ENCODE measurements at places on chromosomes 4 and X. TPM values are rescaled to one million over a fixed set of nuclear protein-coding genes. Genes with fewer than 3 reads are reported as not detected.

Gene DIPK2B
- total RNA-seq, result not detected

Gene SEPSECS
- 9.7 TPM for total RNA-seq

Gene ARAF
- total RNA-seq, result 63.5 TPM

Gene TKTL1
- total RNA-seq, result not detected

Gene NPFFR2
- not detected for total RNA-seq

Gene TMSB15A
- not detected for total RNA-seq

Gene ANOS1
- total RNA-seq, result 0.05 TPM

Gene CXCL6
- total RNA-seq, result not detected

Gene FBXL5
- total RNA-seq, result 96.8 TPM

Gene ADH4
- total RNA-seq, result not detected

Gene CT45A8
- not detected for total RNA-seq

Gene SYTL5
- total RNA-seq, result not detected

Gene ENPP6
- total RNA-seq, result not detected

Gene MAGEB2
- total RNA-seq, result not detected

Gene IQSEC2
- 19.8 TPM for total RNA-seq

Gene CNKSR2
- total RNA-seq, result not detected

Gene FRMD7
- not detected for total RNA-seq

Gene CT45A10
- not detected for total RNA-seq

Gene FRG2
- total RNA-seq, result not detected

Gene CLIC2
- total RNA-seq, result 9.2 TPM

Gene PPP4R3C
- not detected for total RNA-seq

Gene PWWP3B
- total RNA-seq, result 0.26 TPM

Gene TKTL2
- not detected for total RNA-seq

Gene HSFX4
- not detected for total RNA-seq

Gene HPGDS
- total RNA-seq, result not detected

Gene MAGEA10
- not detected for total RNA-seq

Gene SH3D19
- total RNA-seq, result 51.3 TPM

Gene RNF128
- total RNA-seq, result 0.17 TPM

Gene AFF1
- 61.9 TPM for total RNA-seq

Gene EBP
- 66.9 TPM for total RNA-seq

Gene KIT
- not detected for total RNA-seq

Gene MAGEA11
- total RNA-seq, result not detected

Gene HDX
- total RNA-seq, result 6.4 TPM

Gene ADGRG2
- 6.4 TPM for total RNA-seq

Gene LEF1
- 3.0 TPM for total RNA-seq

Gene TMPRSS11D
- total RNA-seq, result not detected

Gene IL21
- not detected for total RNA-seq

Gene CT55
- not detected for total RNA-seq

Gene MAGEA1
- total RNA-seq, result not detected

Gene CTPS2
- 5.5 TPM for total RNA-seq

Gene FOXR2
- total RNA-seq, result not detected

Gene SPIN2A
- 0.44 TPM for total RNA-seq

Gene PABPC1L2B
- total RNA-seq, result not detected

Gene SOX3
- not detected for total RNA-seq

Gene WFS1
- 62.4 TPM for total RNA-seq

Gene SHOX
- not detected for total RNA-seq

Gene CENPVL1
- not detected for total RNA-seq

Gene ETDB
- not detected for total RNA-seq

Gene CD40LG
- not detected for total RNA-seq

Gene PGAM4
- total RNA-seq, result not detected

Gene ODAM
- not detected for total RNA-seq

Gene CABS1
- total RNA-seq, result not detected
